Testis (tissue), 5 donors: ENCODE measurements at places on chromosomes 13 and 19.

GRCh38 chr13:42272804-42273175, 838 bp downstream of the AKAP11 start:
- no peak for DNase-seq

DNA sequence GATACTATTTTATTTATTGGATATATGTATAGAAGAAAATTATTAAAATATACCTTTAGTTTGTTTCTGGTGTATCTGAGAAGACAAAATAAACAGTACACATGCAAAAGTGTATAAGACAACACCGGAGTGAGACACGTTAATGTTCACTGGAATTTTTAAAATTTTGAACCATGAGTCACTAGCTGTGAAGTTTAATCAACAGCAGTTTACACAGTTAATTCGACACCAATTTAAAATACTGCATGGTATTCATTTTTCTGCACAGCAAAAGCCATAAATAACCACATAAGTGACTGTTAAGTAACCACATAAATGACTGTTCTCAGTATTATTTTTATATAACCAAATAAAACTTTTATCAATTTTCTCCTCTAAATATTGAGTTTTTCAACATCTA, 418.7 kb upstream of the NBEA start:
- DNase-seq = no peak

GRCh38 chr19:35556025-35556590, 7.3 kb downstream of the ATP4A start:
- no peak for DNase-seq

DNA sequence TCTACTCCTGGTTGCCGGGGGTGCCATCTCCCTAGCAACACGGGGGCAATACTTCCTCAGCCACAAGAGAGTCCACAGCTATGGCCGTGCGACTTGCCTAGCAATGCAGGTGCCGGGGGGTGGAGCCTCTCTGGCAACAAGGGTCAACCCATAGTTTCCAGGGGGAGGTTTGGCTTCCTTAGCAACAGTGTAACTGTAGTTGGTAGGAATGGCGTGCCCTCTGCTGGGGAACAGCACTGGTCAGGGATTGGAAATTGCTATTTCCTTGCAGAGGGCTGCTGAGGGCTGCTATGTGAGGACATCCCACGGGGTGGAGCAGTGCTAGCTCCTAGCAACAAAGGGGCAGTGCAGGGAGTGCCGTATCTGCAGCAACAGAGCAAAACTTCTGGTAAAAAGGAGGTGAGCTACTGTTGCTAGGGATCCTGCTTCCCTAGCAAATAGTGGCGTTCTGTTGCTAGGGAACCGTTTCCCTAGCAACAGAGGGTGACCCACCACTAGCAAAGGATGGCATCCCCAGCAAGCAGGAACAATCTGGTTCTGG, 7.0 kb upstream of the TMC4 start:
- peak; percentile 87 for DNase-seq

DNA sequence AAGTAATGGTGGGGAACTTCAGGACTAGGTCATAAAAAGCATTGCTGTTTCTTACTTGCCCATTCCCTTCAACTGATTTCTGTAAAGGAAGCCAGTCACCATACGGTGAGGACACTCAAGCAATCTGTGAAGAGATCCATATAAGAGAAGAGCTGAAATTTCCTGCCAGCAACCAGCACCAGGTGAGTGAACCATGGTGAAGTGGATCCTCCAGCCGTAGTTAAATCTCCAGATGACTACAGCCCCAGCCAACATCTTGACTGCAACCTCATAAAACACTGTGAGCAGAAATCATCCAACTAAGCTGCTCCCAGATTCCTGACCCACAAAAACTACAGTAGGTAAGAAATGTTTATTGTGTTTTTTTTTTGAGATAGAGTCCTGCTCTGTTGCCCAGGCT, 3.8 kb upstream of the SLC6A16 start:
- DNase-seq = no peak

DNA sequence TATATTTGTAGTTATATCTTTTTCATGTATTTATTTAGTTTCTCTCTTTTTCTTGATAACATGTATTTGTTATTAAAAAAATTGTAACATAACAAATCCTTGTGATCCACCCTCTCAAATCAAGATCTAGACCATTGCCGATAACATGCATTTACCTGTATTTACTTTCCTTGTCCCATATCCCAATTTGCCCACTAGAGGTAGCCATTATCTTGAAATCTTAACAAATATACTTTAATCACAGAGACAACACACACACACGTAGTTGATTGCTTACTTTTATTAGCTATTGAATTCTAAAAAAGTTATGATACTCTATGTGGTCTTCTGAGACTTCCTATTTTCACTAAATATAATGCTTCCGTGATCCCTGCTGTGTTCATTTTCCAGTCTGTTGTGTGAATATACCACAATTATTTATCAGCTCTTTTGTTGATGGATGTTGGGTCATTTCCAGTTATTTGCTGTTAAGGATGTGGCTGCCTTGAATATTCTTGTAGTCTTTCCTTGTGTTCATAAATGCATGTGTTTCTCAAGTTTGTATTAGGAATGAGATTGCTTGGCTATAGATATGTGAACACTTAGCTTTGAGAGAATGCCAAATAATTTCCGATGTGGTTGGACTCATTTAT, 31.3 kb upstream of the ZMYM2 start:
- no peak for DNase-seq

- DNase-seq = no peak
Observed at GRCh38 chr13:59901191-59901590, 262.5 kb downstream of the DIAPH3 start.

DNA sequence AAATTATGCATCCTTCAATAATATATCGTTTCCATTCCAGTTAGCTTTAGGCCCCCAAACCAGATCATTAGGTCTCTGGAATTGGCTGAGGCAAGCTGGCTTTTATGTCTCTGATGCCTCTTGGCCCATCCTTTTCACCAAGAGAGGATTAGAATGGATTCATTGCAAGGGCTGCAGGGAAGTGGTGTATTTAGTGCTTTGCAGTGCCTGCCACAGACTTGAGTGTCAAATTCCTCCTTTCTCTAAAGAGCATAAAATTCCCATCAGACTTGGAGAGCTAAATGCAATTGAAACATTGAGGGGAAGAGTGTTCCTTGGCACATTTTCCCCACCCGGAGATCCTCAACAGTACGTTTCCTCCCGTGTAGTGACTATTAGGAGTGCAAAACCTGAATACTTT, 302.6 kb downstream of the ATP8A2 start:
- DNase-seq = no peak

- DNase-seq = no peak
Observed at GRCh38 chr19:45791744-45792469, 738 bp downstream of the DMWD start.

DNA sequence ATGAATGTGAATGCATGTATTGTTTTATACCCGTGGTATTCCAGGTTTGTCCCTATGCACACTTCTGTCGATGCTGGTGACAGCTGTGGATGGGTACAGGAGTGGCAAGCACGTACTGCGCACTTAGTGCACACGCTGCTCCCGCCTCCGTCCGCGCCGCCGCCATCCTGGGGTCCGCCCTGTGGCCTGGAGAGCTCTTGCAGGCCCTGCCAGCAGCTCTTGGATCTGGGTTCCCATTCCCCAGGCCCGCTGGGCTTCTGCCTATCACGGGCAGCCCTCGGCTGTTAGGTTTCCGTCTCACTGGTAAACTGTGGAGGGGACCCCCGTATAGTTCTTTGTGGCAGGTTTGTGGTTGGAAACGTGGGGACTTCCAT, 4.0 kb downstream of the GNA11 start:
- no peak for DNase-seq

GRCh38 chr13:49976314-49977258, 20.3 kb upstream of the TRIM13 start:
- DNase-seq = peak; percentile 87

- DNase-seq = no peak
Observed at GRCh38 chr13:99303863-99304521, 3.2 kb downstream of the GPR183 start.

- DNase-seq = no peak
Observed at GRCh38 chr19:20278342-20278741, 111.3 kb downstream of the ZNF486 start.

DNA sequence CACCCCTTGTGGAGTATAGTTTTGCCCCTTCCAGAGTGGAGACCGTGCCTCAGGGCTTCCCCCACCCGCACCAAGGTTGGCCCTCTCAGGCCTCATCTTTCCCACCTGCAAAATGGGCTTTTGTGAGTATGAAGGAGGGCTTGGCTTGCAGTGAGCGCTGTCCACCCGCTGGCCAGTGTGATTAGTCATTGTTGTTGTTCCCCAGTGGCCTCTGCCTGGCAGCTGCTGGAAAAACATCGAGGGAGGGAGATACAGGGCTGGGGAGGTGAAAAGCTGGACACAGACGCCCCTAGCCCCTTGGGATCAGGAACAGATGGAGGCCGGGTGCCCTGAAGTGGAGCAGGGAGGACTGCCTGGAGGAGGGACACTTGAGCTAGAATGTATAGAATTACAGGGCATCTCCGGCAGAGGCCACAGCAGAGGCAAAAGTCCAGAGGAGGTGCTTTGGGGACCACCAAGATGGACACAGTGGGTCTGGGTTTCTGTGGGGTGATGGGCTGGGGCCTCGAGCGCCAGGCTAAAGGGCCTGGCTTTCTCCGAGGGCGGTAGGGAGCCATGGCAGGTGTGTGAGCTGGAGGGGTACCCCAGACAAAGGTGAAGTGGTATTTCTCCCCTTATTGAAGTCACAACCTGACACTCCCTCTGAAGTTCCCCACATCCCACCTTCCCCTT, 3.9 kb upstream of the IL12RB1 start:
- DNase-seq = no peak

GRCh38 chr13:72700509-72700908, 26.9 kb downstream of the MZT1 start:
- no peak for DNase-seq

DNA sequence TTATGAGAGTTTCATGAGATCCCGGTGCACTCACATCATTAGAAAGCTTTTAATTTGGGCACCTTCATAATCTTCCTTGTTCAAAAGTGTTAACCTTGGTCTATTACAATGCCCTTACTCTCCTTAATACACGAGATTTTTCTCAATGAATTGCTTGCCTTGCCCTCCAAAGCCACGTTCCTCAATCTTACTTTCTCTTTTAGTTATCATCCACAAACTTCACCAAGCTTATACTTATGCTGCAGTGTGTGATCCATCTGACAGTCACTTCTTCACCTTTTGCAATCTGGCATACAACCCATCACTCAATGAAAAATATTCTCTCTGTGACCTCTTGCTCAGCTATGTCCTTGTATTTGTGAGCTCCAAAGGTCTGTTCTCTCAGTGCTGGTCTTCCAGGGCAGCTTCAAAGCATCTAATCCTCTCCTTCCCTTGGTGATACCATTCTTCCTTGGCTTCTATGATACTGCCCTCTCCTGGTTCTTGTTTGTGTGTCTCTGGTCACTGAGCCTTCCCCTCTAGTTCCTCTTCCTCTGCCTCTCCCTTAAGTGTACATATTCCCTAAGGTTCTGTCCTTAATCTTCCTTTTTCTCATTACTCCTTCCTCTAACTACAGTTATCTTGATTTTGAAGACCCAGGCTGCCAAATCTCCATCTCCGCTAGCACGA, 202.2 kb upstream of the STARD13 start:
- DNase-seq = peak; percentile 36

- DNase-seq = no peak
Observed at GRCh38 chr13:43285933-43286597, 262.7 kb downstream of the DNAJC15 start.

DNA sequence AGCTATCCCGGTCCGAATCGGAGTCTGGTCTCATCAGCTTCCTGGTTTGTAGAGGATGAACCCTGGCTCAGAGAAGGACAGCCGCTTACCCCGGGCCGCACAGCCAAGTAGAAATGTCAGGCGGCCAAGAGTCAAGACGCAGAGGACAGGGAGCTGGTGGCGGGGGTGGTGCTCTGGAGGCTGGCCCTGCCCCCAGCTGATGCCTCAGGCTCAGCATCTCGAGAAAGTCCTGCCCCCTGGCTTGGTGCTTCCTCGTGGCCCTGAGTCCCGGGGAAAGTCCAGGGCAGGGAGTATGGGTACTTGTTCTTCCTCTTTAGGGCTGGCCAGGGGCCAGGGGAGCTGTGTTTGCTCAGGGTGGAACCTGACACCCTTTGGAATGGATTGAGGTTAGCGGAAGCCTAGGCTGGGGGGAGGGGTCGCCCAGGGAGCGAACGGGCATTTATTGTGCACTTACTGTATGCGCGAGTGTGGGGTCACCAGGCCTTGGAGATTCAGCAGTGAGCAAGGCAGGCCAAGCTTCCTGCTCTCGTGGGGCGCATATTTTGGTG, 2.2 kb downstream of the TJP3 start:
- peak; percentile 61 for DNase-seq

DNA sequence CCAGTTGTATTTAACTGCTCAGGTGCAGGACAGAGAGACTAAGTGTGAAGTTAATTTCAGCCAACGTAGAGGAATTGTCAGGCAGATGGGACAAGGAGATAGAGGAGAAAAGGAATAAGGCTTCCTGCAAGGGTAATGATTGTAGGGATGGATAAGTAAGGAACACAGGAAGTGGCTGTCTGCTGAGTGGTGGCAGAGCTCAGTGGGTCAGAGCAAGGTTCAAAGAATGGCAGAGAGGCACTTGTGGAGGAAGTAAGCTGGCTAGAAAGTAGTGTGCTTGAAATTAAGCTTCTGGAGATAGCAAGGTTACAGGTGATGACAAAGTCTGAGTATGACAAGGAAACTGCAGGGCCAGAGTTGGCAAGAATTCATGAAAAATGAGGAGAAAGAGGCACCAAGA, 47.9 kb downstream of the USPL1 start:
- no peak for DNase-seq

DNA sequence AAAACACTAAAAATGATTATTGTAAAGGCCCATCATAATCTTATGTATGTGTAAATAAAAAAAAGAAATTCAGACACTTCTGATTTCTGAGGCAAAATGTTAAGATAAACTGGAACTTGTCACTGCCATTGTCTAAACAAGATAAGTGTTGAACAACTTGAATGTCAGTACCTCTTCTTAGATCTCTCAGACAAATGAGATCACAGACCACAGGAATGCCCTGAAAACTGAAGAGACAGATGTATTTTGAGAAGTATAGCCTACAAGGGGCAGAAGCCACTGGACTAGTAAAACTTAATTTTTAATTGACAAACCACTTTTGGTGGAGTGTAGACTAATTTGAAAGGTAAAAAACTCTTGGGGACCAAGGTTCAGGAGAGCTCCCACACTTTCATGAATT, 375.5 kb upstream of the SLITRK5 start:
- DNase-seq = no peak

- DNase-seq = peak; percentile 88
Observed at GRCh38 chr19:46748325-46749109, 2.3 kb upstream of the STRN4 start.

- no peak for DNase-seq
Observed at GRCh38 chr13:85436029-85436428, 363.2 kb downstream of the SLITRK6 start.

DNA sequence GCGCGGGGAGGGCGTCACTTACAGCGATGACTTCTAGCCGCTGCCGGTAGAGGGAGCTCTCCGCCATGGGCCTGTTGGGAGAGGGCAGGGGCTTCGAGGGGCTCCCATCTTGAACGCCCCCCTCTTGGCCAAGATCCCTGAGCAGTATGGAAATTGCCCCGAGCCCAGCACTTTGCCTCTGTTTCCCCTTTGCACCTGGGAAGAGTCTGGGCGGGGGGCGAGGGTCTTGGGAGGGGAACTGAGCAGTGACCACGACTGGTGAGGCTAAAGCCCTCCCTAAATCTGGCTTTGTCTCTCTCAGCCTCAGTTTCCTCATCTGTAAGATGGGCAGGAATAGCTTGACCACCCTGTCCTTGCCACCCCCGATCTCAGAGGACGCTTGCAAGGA, 2.8 kb downstream of the PALM3 start:
- peak; percentile 39 for DNase-seq

- DNase-seq = no peak
Observed at GRCh38 chr13:21567714-21568113, 36.3 kb downstream of the MICU2 start.
